ENCODE measurements at places on chromosomes 12 and 14. TPM values are rescaled to one million over a fixed set of nuclear protein-coding genes. Genes with fewer than 3 reads are reported as not detected.

The DDIT3 gene
- total RNA-seq: 25.3 TPM

The ACRBP gene
- 0.78 TPM for total RNA-seq

The SYNE3 gene
- total RNA-seq: 79.1 TPM

The TRHDE gene
- total RNA-seq: not detected

The DHRS2 gene
- 7.9 TPM for total RNA-seq

The PIP4K2C gene
- 16.0 TPM for total RNA-seq

The PRB2 gene
- not detected for total RNA-seq

The RPGRIP1 gene
- total RNA-seq: not detected

GRCh38 chr12:122062832-122063693 lies 15.5 kb upstream of the MLXIP start:
- no peak for ATAC-seq

GRCh38 chr12:90390947-90391346 lies 564.0 kb downstream of the CCER1 start:
- no peak for ATAC-seq

DNA sequence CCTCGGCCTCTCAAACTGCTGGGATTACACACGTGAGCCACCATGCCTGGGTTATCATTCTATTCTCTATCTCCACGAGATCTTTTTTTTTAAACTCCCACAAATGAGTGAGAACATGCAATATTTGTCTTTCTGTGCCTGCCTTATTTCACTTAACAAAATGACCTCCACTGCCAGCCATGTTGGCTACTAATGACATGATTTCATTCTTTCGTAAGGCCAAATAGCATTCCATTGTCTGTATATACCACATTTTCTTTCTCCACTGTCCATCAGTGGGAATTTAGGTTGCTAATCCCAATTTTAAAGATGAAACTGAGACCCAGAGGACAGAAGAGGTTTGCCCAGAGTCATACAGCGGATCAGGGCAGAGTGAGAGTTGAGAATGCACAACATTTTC lies 10.9 kb upstream of the TRPV4 start:
- no peak for ATAC-seq

DNA sequence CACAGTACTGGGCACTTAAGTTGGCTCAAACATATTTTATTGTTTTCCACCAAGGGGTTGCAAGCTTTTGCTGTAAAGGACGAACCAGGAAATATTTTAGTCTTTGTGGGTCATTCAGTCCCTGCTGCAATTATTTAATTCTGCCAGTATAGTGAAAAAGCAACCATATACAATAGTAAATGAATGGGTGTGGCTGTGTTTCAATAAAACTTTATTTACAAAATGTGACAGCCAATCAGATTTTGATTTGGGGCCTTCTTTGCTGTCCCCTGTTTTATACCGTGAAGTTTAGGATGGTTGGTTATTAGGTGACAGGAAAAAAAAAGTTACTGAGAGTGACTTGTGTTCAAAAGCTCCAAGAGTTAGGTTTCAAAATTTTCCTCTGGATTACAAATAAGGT lies 956.4 kb downstream of the AACS start:
- no peak for ATAC-seq

DNA sequence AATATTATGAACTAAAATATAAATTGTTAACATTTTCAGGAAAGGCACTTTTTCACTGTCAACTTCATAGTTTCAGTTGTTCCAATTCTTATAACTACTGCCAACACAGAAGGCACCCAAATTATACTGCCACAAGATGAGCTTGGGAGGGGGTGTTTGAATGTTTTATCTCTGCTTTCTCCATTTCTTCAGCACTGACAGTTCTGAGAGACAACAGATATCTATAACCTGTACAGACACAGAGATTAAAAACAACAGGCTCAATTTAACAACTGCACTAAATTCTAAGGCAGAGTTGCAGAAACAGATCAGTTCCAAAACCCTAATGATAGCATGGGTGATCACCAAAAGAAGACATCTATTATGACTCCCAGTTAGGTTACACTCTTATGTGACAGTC lies 12.8 kb downstream of the SCAF11 start:
- no peak for ATAC-seq

GRCh38 chr14:69333791-69334337 lies 64.2 kb downstream of the ERH start:
- no peak for ATAC-seq

DNA sequence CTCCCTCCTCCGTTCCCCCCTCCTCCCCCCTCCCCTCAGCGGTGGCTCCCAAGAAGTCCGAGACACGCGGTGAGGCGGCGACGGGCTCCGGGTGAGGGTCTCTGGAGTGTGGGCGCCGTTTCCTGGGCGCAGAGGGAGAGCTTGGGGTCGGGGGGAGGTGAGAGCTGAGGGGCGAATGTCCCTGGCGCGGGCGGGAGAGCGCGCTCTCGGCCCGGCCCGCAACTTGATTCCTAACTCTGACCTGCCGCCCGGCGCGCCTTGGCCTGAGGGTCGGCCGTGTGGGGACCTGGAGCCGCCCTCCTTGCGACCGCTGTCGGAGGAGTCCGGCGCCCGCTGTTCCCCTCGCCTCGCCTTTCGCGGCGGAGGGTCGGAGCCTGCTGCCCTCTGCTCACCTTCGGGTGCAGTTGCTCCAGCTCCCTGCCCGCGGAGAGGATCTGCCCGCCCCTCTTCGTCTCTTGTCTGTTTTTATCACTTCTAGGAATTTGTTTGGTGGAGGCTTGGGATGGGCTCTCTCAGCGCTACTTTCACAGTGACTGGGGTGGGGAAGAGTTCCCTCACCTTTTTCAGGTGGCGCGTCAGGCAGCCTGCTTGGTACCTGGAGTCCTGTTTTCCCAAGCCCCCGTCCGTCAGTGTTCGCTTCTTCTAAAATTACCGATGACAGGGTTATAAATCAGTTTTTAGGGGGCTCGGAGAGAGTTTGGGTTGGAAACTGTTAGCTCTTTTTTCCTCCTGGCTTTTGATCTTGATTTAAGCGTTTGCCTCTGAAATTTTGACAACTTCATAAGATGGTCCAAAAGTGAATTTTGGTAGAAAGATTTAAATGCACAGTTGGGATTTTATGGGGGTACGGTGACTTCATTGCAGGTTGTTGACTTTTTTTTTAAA lies 495 bp downstream of the ADIPOR2 start:
- ATAC-seq: peak; percentile 37

GRCh38 chr14:51912112-51912786 lies 51.8 kb downstream of the GNG2 start:
- no peak for ATAC-seq

GRCh38 chr12:15721316-15722115 lies 67.7 kb downstream of the EPS8 start:
- ATAC-seq: no peak

DNA sequence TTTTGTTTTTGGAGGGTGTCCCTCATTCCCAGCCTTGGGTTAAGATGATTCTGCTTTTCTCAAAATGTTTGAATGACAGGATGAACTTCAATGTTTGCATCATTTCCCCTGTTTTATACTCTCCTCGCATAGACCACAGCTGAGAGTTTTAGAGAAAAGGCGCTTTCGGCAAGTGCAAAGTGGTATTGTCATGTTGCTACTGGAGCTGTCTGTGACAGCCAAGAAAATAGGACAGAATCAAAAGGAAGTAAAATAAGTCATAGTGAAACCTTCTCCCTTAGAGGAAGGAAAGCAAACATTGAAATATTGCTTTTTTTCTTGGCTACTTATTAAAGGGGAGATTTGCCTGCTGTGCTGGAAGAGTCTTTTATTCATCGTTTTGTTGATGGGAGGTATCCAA lies 33.5 kb upstream of the ARHGAP5 start:
- ATAC-seq: peak; percentile 39

- no peak for ATAC-seq
These were observed 5.1 kb downstream of the KLC1 start for GRCh38 chr14:103634156-103634555.

DNA sequence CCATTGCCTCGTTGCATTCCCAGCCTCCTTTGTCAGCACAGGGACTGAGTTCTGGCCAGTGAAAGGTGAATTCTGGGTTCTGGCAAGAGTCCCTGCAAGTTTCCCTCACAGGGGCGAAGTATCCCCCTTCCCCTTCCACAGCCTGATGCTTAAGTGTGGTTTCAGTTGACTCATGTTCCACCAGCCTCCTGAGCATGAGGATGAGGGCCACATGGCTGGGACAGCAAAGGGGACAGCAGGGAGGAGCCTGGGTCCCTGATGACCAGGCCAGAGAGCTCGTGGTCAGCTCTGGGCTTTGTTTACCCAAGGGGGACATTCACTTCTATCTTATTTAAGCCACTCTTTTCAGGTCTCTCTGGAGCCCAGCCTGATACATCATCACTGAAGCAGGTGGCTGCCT lies 36.5 kb downstream of the CACNA2D4 start:
- ATAC-seq: no peak

- no peak for ATAC-seq
These were observed 1929.9 kb upstream of the SEL1L start for GRCh38 chr14:83463500-83464098.

- ATAC-seq: no peak
These were observed 63.8 kb downstream of the FBXO33 start for GRCh38 chr14:39368261-39368959.

GRCh38 chr12:105433804-105434203 lies 103.3 kb downstream of the C12orf75 start:
- no peak for ATAC-seq

DNA sequence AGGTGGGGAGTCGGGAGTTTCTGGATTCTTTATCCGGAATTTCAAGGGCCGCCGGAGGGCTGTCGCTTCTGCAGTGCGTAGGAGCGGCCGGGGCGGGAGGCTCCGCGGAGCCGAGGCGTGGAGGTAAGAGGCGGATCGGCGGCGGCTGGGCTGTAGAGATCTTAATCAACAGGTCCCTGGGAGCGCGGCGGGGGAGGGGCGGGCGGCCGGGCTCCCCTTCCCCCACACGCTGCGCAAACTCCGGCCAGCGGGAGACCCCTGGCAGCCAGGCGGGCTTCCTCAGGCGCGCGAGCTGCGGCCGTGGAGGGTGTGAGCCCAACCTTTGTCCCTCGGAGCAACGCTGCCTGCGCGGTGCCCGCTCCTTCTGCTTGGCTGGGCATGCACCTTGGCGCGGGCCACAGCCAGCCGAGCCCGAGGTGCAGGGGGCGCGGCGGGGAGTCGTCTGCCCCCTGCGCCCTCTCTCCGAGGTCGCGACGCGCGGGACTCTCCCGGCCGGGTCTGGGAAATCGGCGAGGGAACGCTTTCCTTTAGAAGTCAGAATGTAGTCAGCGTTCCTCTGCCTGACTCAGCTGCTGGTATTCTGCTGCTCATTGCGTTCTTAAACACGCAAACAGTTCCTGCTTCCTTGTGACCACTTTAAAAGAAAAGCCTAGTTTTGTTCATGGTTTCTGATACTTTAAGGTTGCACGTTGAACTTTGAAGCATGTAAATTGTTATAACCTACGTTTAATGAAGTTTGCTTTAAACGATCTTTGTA lies at the start of gene PALS1:
Gene PALS1, plus strand, starts transcription at position 25 of the 757 bp plus-strand sequence. CDS start 37,736 bp downstream, outside the sequence.
- ATAC-seq: peak; percentile 65

DNA sequence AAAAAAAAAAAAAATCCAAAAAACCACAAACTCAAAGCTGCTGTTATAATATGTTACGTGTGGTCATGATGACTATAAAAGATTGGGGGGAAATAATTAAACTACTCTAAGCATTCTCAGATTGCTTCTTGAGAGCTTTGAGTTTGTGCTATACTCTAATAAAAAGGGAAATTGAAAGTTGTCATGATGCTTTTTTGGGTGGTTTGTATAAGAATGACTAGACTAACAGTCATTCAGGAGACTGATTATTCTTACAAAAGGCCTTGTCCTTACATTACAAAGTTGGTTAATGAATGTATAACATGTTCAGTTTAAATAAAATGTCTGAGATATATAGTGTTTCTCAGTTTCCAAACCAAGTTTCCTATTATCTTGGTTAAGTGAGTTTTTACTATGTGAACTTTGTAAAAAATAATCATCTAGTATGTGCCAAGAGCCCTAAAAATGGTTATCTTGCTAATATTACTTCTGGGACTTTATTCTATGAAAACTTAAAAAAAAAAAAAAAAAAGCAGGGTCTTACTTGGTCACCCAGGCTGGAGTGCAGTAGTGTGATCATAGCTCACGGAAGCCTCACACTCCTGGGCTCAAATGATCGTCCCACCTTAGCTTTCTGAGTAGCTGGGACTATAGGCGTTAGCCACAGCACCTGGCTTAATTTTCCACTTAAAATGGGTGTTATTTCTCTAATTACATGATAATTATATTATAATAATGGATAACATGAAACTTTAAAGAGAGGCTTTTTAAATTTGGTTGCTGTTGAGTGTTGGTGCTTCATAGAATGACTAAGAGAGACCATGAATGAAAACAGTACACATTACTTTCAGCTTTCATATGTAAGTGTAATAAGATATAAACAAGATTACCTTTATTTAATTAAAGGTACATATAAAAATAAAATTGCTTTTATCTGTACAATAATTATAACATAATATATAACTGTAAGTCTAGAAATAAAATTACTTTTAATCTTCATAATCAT lies 459.6 kb upstream of the RGS6 start:
- peak; percentile 82 for ATAC-seq

- ATAC-seq: peak; percentile 21
These were observed 14.6 kb upstream of the CABP1 start for GRCh38 chr12:120625557-120626419.

GRCh38 chr12:88111074-88111652 lies 30.7 kb downstream of the CEP290 start:
- no peak for ATAC-seq

- ATAC-seq: no peak
These were observed 64.7 kb downstream of the IPO8 start for GRCh38 chr12:30630979-30631285.

- no peak for ATAC-seq
These were observed 282.2 kb upstream of the FAR2 start for GRCh38 chr12:28866715-28867503.

- ATAC-seq: no peak
These were observed 67.9 kb upstream of the TMEM132D start for GRCh38 chr12:129971721-129972120.

DNA sequence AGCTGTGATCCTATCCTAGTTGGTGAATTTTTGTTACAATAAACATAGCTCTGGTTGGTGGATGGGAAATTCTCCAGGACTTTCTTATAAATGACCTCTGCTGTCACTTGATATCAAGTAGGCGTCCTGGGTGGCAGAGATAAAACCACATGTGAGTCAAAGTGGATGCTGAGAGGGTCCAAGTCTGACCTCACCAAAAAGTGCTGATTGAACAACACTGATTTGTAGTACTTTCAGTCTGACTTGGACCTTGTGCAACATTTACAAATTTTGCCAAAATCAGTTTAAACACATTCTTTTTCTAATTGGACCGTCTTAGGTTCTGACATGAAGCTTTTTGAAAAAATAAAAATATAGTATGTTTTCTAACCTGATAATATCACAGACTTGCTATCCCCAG lies 585.6 kb downstream of the GALC start:
- no peak for ATAC-seq

- ATAC-seq: no peak
These were observed 46.3 kb upstream of the HECTD1 start for GRCh38 chr14:31253746-31254471.

DNA sequence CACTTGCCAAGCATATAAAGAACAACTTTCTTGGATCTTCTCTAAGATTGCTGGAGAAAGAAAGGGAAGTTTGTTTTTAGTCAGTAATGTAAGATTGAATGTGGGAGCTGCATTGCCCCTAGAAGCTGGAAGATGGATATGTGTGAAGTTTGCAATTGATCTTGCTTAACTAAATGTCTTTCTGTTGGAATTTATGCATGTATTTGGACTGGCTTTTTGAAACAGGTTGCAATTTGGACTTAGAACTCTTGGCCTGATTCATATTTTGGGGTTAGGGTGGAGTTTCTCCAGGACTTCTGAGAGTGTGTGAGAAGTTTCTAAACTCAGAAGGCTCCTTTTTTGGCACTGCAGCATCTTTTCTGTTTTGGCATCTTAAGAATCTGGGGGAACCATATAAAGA lies 26.4 kb downstream of the IFT43 start:
- no peak for ATAC-seq

GRCh38 chr14:29391801-29392200 lies 535.8 kb downstream of the PRKD1 start:
- no peak for ATAC-seq

GRCh38 chr12:110704750-110705149 lies 15.8 kb upstream of the HVCN1 start:
- peak; percentile 44 for ATAC-seq
